ENCODE measurements at places on chromosomes 3 and 15.

- DNase-seq, result peak; percentile 1
Observed at GRCh38 chr15:60179786-60180391, 175.8 kb downstream of the FOXB1 start.

DNA sequence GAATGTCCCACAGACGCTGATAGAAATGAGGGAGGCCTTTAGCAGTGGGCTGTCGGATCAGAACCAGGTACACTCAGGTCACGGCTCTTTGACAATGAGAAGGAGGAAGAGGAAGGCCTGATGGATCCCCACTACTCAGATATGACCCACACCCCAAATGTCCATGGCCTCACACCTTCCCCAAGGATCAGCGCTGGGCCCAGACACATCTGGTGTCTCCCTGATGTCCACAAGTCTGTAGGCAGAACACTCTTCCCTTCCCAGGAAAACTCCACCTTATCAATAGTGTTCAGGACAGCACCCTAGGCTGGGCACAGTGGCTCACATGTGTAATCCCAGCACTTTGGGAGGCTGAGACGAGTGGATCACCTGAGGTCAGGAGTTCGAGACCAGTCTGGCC lies 33.3 kb upstream of the SFMBT1 start:
- DNase-seq, result no peak

DNA sequence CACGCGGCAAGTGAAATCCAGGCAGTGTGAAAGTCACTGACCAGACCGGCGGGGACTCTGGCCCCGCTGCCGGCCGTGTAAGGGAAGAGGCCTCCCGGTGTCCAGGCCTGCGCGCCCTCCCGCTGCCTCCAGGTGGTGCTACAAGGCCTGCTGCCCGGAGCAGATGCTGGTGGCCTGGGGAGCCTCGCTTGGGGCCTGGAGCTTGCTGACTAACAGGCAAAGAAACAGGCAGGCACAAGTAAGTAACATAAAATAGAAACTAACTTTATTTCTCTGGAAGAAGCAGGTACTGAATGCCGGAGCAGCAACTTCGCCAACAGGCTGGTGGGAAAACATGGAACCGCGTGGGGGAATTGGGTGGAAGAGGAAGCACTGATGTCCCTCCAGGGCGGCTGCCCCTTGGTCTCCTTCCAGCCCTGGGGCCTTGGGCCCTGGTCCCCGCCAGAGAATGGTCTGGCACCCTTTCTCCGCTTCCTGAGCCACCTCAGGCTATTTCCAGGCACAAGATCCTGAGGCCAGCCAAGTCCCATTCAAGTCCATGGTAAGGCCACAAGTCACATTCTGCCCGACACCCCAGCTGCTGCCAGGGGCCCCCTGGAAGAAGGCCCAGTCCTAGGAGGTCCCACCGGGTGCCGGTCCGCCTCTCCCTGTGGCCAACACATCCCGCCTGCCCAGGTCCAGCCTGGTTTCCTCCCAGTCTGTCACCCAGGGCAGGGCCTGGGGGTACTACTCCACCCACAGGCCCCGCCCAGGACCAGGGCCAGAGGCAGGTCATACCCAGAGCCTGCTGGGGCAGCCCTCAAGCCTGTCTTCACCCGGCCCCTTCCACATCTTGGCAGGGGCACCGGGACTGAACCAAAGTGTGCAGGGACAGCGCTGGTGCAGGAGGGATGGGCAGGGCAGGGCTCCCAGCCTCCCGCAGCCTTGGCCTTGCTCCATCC lies 45.0 kb downstream of the TNK2 start:
- DNase-seq, result peak; percentile 60

GRCh38 chr3:110902453-110903085 lies 169.0 kb upstream of the NECTIN3 start:
- DNase-seq, result no peak

DNA sequence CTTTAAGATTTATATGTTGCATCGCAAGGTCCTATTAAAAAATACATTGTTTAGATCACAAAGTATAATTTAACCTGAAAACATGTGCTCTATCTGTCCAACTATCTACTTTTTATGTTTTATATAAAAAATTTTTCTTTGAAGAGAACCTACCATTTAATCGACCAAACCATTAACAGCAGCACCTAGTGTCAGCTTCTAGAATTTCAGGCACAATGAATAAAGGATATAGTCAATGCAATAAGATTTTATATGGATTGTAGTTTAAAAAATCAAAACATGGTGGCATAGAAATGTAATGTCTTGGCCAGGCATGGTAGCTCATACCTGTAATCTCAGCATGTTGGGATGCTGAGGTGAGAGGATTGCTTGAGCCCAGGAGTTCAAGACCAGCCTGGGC lies 313.7 kb downstream of the GAP43 start:
- DNase-seq, result no peak

DNA sequence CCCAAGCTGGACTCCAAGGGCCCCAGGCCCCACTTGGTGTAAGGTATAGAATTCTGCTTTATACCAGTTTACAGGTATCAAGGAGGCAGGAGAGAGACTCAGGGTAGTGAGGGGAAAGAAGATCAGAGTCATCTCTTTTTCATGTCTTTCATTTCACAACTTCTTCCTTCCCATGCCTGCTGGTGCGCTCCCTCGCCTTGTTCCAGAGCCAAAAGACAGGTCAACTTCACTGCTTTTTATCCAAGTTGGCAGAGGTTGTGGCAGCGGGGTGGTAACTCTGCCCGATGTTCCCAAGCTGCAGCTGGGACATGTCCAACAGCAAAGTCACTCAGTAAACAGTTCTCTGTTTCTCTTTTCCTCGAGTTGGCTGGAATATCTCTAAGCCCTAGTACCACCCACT lies 86.3 kb upstream of the TCF12 start:
- no peak for DNase-seq

- DNase-seq, result no peak
Observed at GRCh38 chr3:71863563-71864190, 78.7 kb upstream of the PROK2 start.
